ENCODE measurements at places on chromosomes 12 and 14.

GRCh38 chr12:118727196-118727978 is 254.0 kb upstream of the SRRM4 start:
- no peak for DNase-seq

GRCh38 chr12:15276088-15276698 is 46.1 kb upstream of the PTPRO start:
- peak; percentile 16 for DNase-seq

- DNase-seq = no peak
Measured at GRCh38 chr14:25069879-25070278, 19.9 kb upstream of the STXBP6 start.

DNA sequence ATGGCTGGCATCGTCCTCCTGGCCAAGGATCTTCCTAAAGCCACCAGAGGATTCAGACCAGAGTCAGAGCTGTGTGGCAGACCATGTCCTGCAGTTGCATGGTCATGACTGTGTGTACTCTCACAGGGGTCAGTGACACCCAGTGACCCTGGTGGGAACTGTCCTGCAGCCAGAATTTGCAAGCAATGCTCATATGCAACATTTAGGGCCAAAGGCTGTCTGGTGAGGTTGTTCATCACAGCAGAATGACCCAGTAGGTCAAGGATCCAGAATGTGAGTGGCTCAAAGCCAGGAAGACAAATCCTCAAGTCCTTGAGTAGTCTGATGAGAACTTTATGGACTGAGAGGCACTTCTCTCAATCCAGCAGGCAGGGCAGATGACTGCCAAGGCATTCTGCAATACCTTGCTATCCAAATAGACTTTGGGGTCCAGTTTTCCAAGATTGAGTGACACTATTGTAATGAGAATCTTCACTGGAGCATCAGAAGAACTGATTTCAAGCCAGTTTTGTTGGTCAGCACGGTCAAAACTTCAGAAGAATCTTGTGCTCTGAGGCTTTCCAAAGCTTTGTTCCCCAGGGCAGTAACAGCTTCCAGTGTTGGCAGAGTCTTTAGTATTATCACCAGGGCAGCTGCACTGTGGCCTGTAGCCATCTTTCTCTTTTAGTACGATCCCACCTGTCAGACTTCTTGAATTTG is 122.0 kb downstream of the PTCSC3 start:
- no peak for DNase-seq

DNA sequence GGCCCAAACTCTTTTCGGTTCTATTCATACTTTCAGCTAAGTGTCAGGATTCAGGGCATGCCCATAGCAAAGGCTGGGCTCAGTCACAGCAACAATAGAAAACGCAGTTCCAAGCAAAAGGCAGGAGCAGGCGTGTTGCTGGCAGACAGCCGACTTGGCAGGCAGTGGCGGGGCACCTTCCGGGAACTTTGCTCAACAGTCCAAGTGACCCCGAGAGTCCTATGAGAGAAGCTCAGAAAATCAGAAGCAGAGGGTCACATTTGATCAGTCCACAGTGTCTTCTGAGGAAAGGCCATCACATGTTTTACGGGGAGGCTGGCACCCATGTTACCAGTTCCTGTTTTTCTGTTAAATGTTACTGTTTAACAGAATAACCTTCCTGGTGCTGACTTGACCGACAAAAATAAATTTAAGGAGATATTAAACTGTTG is 115.0 kb downstream of the DACT1 start:
- DNase-seq = no peak

DNA sequence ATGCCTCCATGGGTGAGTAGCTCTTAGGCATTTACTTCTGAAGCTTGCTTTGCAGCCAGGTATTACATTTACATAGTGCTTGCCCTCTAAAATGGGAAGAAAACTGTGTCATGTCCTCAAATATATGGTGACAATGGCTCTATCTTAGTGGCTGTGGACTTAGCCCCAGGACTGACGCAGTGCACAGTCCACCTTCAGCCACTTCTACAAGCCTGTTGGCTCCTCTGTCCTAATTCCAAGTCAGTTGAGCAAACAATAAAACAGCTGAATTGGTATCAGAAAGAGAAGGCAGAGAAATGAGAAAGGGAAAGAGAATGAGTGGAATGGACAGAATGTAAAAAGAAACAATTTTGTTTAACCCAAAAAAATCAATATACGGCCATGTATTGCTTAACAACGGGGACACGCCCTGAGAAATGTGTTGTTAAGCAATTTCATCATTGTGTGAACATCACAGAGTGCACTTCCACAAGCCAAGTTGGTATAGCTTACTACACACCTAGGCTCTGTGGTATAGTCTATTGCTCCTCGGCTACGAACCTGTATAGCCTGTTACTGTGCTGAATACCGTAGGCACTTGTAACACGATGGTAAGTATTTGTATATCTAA is 93.5 kb downstream of the GRIN2B start:
- DNase-seq = no peak

GRCh38 chr12:132954471-132955048 is 1.5 kb downstream of the ZNF605 start:
- no peak for DNase-seq

GRCh38 chr14:57073986-57074385 is 194.7 kb downstream of the EXOC5 start:
- no peak for DNase-seq

DNA sequence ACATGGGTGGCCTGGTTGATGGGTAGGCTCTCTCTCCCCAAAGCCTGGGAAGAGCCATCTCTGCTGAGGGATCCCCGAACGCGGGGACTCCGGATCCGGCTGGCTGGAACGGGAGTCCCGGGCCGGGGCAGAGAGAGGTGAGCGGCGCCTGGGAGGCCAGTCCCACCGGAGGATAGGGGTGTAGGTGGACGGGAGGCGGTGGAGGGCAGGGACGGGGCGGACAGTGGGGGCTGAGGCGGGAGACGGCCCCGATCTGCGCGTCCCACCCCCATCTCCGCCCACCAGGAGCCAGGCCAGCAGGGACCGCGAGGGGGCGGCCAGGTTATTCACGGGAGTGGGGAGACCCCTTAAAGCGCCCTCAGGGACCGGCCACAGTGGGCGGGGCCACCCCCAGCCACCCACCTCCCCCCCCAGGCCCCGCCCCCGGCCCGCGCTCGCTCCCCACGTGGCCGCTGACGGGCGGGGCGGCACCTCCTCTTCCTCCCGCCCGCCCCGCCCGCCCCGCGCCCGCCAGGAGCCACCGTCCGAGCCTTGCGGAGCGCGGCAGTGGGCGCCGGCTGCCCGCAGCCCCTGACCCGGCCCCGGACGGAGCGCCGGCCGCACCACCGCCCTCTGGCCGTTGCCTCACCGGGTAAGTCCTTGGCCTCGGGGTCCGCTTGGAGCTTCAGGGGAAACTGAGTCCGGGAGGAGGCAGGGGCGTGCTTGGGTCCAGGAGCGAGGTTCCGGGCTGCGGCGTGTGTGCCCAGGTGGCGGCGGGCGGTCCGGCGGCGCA is at the start of gene INF2:
TSS of gene INF2 (plus strand) at position 510 of the 772 bp plus-strand sequence. CDS start 11,748 bp downstream, outside the sequence.
- DNase-seq = no peak

GRCh38 chr12:49332441-49332861 is 4.5 kb downstream of the C1QL4 start:
- DNase-seq = no peak

GRCh38 chr14:103273145-103273744 is 60.8 kb upstream of the EIF5 start:
- DNase-seq = no peak

DNA sequence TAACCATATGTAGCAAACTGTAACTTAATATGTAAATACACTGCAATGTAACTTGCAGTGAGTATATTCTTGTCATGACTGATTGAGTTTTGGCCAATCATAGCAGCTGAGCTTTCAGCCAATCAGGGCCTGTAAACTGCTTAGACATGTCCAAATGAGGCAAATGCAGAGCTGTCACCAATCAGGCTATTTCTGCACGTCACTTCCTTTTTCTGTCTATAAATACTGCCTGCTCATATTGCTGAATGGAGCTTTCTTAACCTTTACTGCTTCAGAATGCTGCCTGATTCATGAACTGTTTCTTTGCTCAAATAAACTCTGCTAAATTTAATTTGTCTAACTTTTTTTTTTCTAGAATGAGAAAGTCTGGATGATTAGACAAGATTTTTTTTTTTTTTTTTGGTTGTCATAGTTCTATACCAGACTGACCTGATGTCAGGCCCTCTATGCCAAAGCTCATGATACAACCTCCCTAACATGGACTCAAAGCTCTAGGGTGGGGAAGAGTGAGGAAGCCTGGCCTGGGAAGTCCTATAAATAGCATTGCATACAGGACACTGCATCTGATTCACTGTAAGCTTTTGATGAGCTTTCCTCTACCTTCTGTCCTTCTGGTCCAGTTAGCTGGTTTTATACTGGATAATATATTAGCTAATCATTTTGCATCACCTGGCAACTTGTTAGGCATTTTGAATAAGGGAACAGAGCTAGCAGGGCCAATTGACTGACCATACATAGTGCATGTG is 12.0 kb downstream of the MGP start:
- DNase-seq = no peak

DNA sequence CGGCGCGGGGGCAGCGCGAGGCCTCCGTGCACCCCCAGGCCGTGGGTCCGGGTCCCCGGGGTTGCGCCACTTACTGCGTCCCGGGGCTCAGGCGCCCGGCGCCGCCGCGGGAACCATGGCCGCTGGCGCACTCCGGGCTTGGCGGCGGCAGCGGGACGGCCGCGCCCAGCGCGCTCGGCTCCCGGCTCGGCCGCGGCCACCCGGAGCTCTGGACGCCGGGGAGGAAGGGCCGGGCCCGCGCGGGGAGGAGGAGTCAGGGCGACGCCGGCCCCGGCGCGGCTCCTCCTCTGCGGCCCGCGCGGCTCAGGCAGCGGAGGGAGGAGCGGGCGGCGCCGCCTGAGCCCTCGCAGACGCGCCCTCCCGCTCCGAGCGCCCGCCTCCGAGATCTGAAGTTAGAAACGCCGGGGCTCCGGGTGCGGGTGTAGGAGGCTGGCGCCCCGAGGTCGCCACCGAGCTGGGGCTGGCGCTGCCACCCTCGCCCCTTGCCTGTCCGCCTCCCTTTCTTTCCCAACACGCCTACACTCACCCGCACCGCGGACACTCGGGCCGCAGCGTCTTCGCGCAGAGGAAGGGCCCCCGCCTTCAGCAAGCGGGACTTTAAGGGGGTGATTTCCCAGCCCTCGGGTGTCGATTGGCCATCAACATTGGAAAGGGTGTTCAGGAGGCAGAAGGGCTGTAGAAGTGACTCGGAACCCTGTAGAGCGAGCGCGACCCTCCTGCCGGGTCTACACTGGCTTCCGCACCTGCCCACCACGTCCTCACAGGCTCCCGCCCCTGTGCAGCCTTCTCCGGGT is at the start of gene NIN:
TSS of gene NIN (minus strand) at position 231 of the 794 bp plus-strand sequence. CDS start 9,106 bp downstream, outside the sequence.
- DNase-seq = no peak

DNA sequence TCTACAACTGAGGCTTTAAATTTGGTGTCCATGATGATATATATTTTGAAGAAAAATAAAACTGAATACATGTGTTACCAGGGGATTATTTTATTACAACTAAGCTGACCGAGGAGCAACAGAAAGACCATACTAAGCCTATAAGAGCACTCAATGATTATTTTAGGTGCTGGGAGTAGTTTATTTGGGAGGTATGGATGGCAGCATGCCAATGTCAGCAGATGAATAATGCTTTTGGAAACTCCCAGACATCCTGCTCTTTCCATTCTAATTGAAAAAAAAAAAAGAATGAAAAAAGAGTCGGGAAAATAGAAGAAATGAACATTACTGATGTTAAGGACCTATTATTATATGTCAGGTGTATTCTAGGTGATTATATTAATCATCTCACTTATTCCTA is 441.2 kb downstream of the BTG1 start:
- DNase-seq = no peak

GRCh38 chr12:54624315-54625279 is 10.1 kb downstream of the LACRT start:
- no peak for DNase-seq

GRCh38 chr14:68654471-68654941 is 138.4 kb downstream of the ZFP36L1 start:
- DNase-seq = no peak

DNA sequence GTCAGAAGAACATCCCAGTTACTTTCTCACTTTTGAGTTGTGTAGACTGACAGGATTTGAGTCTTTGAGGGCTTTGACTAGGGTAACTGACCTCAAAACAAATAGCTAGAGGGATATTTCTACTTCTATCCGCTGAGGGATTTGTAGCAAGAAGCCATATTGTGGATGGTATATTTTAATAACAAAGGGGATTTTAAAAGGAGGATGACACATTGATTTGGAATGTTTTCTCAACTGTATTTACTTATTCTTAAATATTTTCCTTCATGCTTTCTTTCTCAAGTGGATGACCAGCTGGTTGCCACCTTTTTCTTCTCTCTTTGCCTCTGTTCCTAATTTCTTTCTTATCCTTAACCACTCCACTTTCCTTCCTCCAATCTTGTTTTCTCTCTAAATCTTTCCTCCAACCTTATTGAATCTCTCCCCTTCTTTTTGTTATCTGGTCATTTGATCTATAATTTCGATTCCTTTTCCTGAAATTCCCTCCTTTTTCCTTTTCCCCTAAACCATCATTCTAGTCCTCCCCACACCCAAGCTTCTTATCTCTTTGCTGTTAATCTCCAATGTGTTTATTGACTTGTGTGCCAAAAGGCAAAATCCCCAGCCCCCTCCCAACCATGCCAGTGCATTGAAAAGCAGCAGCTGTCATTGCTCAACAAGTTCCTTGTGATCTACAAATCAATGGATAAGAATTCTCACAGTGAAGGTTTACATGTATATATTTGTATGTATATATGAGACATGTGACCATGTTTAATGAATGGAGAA is 411.6 kb downstream of the RAD51B start:
- DNase-seq = no peak

- peak; percentile 61 for DNase-seq
Measured at GRCh38 chr14:73728717-73729330, 14.6 kb upstream of the PNMA1 start.

GRCh38 chr12:2119266-2119665 is 66.5 kb downstream of the CACNA1C start:
- no peak for DNase-seq

GRCh38 chr14:89617481-89618329 is 200.7 kb upstream of the FOXN3 start:
- DNase-seq = no peak

- DNase-seq = no peak
Measured at GRCh38 chr12:28602786-28603185, 412.5 kb downstream of the CCDC91 start.

- no peak for DNase-seq
Measured at GRCh38 chr14:89146274-89146673, 270.8 kb downstream of the FOXN3 start.

DNA sequence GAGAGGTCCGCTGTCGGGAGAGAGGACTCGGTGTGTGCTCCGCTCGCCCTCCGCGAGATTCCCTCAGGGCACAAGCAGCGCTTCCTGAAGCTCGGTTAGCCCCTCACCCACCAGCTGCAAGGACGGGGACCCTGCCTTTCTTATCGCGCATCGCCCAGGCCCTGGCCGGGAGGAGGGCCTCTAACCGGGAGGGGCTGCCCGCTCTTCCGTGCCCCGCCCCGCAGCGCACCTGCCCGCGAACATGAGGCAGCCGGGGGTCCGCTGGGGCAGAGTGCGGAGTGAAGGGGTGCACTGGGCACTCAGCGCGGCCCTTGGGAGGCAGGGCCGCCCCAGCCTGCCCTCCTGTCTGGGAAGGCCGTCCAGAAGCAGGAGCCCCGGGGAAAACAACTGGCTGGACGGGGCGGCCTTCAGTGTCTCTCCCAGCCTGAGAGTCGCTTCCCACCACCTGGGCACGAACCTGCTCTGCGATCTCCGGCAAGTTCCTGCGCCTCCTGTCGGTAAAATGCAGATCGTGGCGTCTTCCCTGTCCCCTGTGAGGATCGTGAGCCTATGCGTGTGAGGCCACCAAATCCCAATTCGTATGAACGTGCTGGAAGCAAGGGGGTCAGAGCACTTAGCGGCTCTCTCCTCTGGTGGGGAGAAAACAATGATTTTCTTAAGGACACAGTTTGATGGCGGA is 28.0 kb upstream of the ADIPOR2 start:
- DNase-seq = peak; percentile 87

Measured in HCT116 (cell line).